Hypothalamus (tissue), 51 donors: ENCODE measurements at places on chromosomes 3 and 15.

GRCh38 chr3:179163503-179163902 lies 15.3 kb downstream of the PIK3CA start:
- no peak for DNase-seq

DNA sequence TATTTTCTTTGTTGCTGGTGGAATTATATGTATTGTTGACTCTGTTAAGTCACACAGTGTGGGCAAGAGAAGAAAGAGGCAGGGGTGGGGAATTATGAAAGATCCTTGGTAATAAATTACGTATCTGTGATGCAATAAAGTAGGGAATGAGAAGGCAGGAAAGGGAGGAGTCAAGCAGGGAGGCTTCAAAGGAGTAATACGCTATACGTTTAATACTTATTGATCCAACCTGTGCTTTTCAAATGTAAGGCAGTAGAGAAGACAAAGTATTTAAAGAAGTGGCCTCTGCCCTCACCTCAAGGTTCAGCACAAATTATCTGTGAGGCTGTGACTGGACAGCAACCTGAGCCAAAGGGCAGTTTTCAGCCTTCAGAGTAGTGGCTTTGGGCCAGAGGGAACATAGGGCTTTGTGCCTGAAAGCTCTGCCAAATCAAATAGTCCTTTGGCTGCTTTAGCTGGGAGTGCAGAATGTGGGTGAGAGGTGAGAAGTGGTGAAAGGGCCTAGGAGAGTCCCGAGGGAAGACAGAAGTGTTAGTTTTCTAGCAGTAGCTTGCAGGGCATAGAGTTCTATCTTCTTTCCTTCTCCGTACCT lies 1.2 kb upstream of the PLIN1 start:
- no peak for DNase-seq

GRCh38 chr3:115834068-115834467 lies 210.8 kb downstream of the GAP43 start:
- no peak for DNase-seq

DNA sequence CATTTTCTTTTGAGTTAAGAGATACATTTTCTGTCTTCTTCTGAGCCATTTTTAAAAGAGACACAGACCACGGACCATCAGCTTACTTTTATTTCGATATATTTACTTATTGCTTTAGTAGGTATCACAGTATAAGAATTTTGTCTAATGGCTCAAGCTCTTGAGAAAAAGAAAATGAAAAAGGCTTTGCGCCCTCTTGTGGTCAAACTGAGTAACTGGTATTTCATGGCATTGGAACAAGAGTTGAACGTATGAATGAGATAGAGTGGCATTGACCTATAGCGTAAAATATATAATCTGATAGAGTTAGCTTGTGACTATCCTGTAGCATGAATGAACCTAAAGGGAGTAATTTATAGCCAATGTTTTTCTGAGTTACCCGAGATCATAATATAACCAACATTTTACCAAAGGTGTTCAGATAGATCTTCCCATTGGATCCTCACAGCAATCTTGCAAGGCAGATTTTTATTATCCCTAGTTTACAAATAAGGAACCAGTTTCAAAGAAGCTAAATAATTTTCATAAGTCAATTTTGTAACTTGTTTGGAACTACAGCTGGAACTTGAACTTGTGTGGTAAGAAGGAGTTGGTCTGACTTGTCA lies 154.6 kb downstream of the POLR2M start:
- no peak for DNase-seq

DNA sequence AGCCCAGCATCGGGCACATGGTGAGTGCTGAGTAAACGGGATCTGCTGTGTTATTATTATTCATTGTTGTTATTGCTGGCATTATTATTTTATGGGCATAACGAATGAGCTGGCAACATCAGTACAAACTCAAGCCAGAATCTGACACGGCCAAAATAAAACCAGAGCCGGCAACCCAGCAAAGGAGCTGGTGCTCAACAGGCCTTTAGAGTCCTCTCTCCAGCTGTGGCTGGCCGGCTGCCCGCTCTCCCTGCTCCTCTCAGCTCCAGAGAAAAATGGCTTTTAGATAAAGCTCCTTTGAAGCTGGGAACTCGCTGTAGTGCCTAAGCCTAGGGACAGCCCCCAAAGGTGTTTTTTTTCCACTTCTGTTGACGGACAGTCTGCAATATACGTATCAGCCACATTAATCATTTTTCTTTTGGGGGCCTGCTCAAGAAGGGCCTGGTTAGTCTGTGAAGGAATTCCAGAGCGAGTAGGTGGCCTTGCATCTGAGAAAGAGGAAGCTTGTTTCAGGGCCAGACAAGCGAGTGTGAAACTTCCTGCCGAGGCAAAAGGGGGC lies 193.9 kb upstream of the UBE2E1 start:
- peak; percentile 80 for DNase-seq

DNA sequence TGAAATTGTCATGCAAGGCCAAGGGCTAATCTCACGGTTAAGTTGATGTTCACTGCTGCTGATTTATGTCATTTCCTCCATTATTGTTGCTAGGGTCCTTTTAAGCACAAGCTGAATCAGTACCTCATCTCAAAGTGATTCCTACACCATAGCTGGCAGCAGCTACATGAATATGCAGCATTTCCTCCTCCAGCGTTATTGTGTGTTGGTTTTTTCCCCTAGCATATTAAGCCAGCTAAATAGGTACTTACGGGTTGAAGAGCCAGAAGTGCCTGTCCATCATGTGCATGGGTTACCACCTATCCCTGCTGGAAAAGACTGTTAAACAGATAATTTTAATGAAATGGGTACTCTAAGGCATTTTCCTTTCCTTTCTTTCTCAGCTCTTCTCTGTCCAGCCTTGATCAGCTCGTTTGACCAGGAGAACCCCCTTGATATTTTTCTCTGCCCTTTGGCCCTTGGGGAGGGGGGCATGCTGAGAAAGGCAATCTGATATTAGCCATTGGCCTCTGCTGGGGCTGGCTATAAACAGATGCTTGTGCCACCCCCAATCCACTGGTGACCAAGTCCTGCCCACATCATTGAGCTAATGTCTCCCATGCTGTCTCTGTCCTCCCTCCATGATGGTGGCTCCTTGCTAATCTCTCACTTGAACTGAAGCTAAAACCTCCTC lies 115.6 kb upstream of the PLXNA1 start:
- no peak for DNase-seq

GRCh38 chr15:36722555-36722954 lies 143.1 kb downstream of the CDIN1 start:
- DNase-seq: no peak

- no peak for DNase-seq
Observed at GRCh38 chr3:128318275-128318941, 148.3 kb downstream of the DNAJB8 start.

- DNase-seq: no peak
Observed at GRCh38 chr3:122916580-122916979, 111.0 kb downstream of the SEMA5B start.

GRCh38 chr3:45873036-45873435 lies 13.3 kb upstream of the CCR9 start:
- no peak for DNase-seq

DNA sequence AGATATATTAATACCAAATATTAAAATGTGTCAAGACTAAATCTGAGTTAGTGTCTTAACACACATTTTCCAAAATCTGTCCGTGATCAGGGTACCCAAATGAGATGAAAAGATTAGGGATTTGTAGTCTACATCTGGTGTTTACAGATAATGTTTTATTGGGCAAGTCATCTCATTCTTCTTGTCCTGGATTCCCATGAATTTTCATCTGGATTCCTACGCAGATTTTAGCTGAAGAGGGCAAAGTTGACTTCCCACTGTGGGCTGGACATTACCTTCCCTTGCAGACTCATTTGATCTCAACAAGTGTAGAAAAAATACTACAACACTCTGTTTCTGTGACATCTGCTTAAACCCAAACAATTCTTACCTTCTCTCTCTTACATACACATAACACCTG lies 79.1 kb downstream of the CEP63 start:
- DNase-seq: no peak
